ENCODE measurements at places on chromosomes 1 and 21.
A peak's percentile ranks its signal among the peaks of the same experiment; 100 is the strongest.

GRCh38 chr21:42423197-42423675 lies 19.5 kb downstream of the UBASH3A start:
- DNase-seq, result no peak

DNA sequence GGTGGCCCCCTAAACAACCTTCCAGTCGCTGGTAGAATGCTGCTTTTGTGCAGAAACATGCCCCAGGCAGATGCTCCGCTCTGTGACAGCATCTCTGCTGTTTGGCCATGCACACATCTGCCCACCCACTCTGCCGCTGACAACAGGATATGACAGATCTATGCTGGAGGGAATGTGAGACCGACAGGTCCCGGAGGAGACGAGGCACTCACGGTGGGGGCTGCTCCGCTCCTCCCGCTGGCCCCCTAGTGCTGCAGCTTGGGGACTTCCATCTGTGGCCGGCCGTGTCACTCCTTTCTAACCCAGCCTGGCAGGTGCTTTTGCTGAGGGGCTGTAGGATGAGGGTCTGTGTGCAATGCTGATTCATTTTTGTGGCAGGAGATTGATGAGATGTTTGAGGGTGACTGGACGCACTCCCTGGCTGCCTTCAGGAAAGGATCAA lies 49.1 kb upstream of the DMRTB1 start:
- DNase-seq, result peak; percentile 39

DNA sequence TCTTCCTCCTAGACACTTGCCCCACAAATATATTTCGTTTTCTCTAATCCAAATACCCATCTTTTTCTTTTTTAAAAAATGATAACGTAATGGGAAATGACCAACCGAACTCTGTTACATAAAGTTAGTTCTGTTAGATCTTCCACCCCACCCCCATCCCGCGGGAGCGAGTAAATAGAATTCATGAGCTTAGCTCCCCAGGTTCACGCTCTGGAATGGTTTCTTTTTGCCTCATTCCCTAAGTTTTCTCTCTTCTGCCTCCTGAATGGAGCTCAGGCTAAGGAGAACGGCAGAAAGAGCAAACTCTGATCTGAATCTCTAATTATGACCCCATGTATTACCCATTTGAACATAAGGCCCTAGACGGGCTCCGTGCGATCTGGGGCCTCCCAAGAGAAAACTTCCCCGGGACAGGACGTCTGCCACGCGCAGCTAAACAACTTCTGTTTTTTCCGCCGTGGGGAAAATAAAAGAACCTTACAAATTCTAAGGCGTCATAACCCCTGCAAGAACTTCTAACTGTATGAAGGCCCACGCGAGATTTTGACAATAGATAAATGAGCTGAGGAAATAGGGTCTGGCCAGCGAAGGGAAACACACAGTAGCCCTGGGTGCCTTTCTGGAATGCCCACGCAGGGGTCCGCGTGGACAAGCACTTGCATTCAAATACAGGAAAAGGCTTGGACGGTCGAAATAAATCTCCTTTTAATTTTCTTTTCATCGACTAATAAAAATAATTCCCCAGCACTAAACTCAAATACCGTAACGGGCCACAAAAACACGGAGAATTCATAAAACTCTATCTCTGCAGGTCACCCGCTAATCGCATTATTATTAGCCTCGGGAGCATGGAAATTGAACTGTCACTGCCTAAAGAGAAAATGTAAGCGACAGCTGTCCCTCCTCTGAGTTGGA lies 2.2 kb downstream of the TBX15 start:
- DNase-seq, result no peak

DNA sequence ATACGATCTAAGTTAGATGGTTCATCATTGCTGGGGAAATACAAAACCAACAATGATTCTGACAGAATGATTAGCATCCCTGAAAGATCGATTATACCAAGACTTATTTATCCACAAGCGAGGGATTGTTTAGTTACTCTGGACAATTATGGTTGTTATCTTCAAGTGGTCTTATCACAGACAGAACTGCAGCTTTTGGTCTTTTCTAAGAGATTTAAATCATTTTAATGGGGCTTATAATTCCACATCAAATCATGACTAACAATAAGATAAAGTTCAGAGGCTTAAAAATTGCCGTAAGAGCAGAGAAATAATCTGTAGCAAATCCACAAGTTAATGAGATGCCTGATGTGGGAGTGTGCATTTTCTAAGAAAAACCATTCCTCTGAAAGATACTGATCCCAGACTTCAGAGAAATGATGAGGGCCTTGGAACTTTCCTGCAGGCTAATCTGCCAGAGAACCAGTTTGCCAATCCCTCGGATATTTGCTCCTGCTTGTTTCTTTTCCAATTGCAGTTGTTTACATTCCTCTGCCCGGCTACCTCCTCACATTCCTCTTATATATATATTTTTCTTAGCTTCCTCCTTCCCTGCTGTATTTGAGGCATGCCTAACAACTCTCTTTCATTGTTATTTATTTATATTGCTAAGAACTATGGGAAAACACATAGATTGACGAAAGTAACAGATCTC lies 134.8 kb downstream of the BACH1 start:
- DNase-seq, result no peak

- DNase-seq, result no peak
Observed at GRCh38 chr1:109885589-109885988, 25.1 kb upstream of the CSF1 start.

DNA sequence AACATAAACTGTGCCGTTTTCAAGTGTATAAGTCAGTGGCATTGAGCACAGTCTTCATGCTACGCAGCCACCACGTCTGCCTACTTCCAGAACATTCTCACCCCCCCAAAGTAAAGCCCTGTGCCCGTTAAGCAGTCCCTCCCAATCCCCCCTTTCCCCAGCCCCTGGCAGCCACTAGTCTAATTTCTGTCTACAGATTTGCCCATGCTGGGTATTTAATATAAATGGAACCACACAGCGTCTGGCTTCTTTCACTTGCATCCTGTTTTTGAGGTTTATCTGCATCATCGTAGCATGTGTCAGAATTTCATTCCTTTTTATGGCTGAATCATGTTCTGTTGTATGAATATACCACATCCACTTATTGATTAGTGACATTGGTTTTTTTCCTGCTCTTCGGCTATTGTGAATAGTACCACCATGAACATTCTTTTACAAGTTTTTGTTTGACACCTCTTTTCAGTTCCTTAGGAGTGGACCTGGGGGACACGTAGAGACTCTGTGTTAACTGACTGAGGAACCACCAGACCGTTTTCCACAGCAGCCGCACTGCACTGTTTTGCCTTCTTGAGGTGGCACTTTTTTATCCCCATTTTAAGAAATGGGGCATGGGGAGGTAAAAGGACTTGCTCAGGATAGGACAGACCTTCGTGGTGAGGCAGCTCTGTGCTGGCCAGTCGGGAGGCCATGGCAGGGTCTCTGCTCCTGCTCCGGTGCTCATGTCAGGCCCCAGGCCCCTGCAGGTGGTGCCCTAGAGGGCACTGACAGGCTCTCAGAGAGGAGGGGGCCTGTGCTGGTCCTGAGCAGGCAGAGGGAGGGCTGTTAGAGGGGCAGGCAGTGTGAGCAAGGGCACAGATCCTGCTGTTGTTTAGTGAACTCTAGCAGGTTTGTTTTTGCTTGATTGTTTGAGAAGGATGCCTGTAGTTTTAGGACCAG lies 123.8 kb downstream of the PCBP3 start:
- no peak for DNase-seq

- DNase-seq, result no peak
Observed at GRCh38 chr1:4106731-4107130, 206.7 kb upstream of the C1orf174 start.

DNA sequence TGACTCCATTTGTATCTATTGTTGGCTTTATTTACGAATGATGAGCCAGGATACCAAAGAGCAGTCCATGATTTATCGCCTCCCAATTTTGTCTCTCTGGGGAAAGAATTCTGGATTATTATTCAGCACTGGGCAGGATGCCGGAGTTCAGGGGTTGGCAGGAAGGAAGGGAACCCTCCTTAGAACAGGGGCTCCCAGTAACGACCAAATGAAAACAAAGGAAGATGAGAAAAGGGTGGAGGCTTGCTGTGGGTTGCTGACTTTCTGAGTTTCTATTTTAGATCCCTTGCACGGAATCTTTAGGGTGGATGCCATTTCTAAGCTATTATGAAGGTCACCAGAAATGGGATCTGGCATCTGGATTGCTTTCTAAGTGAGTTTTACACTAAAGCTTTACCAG lies 231.2 kb upstream of the LYPLAL1 start:
- DNase-seq, result no peak

DNA sequence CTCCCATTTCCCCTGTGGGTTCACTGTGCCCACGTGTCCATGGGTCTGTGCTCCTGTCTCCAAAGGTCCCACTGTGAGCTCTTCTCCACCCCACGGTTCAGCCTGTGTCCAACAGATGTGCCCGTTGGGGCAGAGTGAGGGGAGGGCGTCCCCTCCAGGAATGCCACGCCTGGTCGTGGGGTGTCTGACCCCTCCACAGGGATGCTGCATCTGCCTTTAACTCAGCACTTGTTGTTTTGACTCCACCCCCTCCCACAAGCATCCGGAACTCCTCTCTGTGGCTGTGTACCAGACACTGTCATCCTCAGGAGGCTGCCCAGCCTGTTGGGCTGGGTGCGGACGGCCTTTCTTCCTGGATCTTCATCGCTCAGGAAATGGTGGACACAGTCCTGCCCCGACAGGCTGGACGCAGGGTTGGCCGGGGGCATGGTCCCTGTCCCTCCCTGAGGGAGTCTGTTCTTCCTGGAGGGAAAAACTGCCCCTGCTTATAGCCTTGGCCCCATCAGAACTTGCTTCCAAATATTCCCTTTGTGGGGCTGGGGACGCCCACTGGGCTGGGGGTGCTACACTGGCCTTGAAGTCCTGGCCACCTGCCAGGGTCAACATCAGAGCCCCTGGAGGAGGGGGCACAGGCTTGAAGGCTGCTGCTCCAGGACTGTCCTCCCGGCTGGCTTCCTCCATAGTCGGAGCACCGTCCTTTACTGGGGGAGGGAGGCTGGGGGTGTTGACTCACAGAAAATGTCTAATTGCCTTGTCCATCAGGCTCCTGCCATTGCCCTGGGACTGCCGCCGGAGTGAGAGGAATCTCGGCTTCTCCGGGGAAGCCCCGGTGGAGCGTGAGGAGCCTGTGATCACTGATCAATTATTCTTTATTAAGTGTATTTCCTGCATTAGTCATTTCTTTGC lies 182.0 kb upstream of the C1orf174 start:
- no peak for DNase-seq

- DNase-seq, result no peak
Observed at GRCh38 chr1:111598544-111598943, 21.0 kb upstream of the RAP1A start.

GRCh38 chr1:42210421-42211133 lies 46.0 kb upstream of the GUCA2A start:
- DNase-seq, result no peak

DNA sequence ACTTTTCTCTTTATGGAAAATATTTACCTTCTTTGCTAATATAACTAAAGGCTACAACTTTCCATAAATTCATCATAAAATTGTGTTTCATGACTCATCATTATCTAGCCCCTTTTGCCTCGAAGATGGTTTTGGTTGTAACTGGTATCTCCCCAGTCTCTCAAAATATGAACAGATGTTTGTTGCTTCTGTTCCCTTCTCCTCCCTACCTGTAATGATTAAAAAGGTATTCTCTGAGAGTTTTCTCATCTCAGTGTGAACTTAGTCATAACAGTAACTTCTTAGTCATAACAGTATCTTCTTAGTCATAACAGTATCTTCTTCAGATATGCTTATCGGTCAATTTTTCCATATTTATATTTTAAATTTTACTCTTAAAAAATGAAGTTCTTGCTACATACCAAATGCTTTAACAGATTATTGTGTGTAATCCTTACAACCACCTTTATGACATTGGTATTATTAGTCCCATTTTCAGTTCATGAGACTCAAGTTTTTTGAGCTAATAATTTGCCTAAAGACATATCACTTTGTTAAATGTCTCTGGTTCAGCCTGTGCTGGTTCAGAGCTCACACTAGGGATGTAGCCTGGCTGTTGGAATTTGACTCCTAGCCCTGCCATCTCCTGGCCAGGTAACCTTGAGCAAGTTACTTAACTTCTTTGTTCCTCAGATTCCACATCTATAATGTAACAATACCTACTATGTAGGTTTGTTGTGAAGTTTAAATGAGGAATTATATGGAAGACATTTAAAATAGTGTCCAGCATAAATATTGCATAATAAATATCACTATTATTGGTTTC lies 32.6 kb downstream of the ATP1B1 start:
- DNase-seq, result no peak

DNA sequence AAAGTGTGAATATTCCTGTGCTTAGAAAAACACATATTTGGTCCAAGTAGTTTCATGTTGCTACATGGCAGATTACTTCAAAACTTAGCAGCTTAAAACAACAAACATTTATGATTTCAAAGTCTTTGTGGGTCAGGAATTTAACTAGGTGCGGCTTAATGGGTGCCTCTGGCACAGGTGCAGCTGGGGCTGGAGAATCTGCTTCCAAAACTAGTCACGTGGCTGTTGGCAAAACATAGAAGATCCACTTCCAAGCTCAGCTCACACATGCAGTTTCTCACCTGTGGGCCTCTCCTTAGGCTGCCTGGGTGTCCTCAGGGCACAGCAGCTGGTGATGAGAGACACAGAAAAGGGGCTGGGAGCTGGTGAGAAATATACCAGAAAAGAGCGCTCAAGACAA lies 263.4 kb downstream of the TTLL7 start:
- DNase-seq, result no peak

- no peak for DNase-seq
Observed at GRCh38 chr1:111735858-111736544, 3.2 kb downstream of the INKA2 start.

DNA sequence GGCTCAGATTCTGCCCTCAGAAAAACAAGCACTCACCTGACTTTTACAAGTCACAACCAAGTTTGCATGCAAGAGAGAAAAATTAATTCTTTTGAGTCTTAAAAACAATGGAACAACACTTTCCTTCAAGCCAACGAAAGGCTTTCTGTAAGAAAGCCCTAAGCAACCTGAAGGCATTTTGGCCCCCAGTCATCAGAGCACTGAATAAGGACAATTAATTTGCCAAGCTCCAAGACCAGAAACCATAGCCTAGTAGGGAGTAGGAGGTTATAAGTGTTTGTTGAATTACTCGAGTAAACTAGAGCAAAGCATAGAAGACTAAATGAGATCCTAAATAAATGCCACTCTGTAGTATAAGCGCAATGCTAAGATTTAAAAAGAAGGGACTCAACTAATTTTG lies 4.7 kb downstream of the TGFBR3 start:
- DNase-seq, result no peak

DNA sequence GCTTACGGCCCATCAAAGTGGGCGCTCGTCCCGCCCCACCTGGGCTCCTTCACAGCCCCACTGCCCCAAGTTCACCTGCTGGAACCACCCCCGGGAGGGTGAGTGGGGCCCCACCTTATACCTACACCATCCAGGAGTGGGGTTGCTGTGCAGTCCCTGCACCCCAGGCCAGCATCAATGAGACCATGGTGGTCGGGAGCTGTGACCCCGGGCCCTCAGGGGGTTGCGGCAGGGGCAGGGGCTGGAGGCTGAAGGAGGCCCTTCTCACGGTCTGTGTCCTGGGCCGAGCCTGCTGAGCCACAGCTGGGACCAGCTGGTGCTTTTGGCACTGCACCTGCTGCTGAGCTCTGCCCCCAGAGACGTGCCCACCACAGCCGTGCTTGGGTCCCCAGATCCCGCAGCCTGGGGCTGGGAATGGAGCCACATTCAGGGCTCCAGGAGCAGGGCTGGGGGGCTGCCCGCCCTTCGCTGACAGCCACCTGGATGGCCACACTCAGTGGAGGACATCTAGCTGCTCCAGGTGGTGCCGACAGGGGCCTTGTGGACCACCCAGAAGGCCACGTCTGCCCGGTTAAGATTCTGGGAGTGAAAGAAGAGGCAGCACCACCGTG lies 17.4 kb downstream of the ACTRT2 start:
- no peak for DNase-seq

Measured in neural crest cell (in vitro differentiated cells).